ENCODE measurements at places on chromosomes 2 and 18.
A peak's percentile ranks its signal among the peaks of the same experiment; 100 is the strongest.

- DNase-seq: no peak
These were observed 134.3 kb downstream of the IRS1 start for GRCh38 chr2:226665306-226665831.

- DNase-seq: no peak
These were observed 5.5 kb downstream of the HOXD8 start for GRCh38 chr2:176135035-176135440.

GRCh38 chr2:86123328-86123925, 17.4 kb downstream of the PTCD3 start:
- no peak for DNase-seq

- no peak for DNase-seq
These were observed 54.1 kb downstream of the RNU4ATAC start for GRCh38 chr2:121584741-121585140.

DNA sequence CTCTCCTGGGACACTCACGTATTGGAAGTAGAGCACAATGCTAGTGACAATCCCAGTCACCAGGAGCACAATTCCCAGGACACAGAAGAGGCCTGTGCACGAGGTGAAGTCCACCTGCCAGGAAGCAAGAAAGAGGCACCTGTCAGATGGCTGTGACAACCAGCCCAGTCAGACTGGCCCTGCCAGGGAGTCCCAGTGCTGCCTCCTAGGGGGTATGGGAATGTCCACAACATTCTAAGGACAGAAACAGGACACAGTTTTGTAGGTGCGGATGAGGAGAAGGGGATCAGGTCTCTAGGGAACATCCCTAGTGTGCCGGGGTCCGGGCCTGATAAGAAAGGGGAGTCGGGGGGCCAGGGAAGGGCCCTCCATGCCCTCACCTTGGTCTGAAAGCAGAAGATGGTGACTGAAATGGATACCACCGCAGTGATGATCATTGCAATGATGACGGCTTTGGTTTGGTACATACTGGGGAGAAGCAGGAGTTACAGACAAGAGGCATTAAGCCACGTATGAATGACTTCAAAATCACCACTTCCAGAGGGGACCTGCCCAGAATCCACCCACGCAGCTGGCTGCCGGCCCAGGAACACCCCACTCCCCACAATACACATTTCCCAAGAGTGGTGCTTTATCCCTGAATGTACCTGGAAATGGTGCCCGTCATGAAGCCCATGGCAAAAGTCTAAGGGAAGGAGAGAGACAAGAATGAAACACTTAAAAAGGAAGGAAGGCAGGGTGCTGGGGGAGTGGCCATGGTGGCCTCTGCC, 6.9 kb downstream of the PNKD start:
- no peak for DNase-seq

DNA sequence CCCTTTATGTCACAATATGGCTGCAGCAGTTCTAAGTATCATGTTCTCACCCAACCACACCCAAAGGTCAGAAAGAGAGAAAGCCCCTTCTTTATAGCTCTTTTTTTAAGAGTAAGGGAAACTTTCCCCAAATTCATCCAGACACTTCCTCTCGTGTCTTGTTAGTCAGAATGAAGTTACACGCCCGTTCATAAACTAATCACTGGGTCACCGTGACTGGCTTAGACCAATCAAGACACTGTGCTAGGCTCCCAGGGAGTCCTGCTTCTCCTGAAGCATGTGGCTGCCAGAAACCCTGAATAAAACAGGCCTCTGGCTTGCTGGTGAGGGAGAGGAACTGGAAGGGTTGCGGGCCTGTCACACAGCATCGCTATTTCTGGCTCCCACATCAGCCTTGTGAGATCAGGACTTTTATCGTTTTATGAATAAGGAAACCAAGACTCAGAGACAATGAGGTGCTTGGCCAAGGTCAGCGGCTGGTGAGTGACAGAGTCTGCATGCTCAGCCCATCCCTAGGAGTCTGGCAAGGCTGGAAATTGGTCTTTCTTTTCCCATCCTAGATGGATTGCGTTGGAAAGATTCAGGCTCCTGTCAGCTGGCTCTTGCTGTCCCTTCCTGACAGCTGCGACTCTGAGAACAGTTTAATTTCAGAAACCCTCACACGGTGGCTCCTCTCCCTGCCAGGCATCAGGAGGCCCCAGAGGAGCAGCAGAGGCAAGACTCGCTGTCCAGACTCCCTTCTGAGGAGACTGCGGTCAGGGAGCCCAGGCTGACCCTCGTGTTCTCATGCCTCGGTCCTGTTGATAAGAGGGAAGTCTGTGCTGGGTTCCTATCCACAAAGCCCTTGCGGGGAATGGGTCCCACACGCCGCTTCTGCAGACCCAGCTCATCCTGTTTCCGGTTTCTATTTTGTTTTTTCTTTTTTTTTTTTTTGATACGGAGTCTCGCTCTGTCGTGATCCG, 104.5 kb upstream of the TAF1B start:
- DNase-seq: peak; percentile 22

All from activated CD4-positive, alpha-beta T cell treated with anti-CD3 and anti-CD28 coated beads, Interleukin-2, amount 50 U/mL, for 48 hours (primary cell).